Stimulated activated CD4-positive, alpha-beta T cell treated with anti-CD3 and anti-CD28 coated beads, Interleukin-2, amount 100 ng/mL, for 48 hours (primary cell): ENCODE measurements at places on chromosomes 2 and 18.

- DNase-seq = no peak
These were observed 8.5 kb downstream of the RTTN start for GRCh38 chr18:70197026-70197425.

- no peak for DNase-seq
These were observed 668.1 kb downstream of the EPHA4 start for GRCh38 chr2:220904015-220904414.

DNA sequence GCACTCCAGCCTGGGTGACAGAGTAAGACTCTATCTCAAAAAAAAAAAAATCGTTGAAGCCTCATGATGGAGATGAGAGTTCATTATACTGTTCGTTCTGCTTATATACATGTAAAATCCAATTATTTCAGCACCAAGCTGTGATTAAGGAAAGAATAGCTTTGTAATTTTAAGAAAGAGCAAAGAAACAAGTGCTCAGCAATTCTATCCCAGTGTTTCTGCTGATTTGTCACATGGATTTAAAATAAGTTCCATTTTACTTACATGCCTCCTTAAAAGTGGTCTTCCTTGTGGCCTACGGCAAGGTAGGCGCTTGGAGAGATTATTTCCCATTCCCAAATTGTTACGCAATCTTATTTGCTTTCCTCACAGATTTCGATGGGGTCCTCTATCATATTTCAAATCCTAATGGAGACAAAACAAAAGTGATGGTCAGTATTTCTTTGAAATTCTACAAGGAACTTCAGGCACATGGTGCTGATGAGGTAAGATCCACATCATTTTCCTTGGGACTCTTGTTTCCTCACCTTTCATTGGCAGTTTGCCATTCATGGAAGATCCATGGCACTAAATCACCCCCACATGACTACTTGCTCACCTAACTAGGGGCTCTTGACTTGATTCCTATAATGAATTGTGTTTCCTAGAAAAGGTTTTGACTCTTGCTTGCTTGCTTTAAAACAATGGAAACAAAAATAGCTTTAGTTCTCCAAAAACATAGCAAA lies 11.5 kb downstream of the ARPC2 start:
- no peak for DNase-seq

DNA sequence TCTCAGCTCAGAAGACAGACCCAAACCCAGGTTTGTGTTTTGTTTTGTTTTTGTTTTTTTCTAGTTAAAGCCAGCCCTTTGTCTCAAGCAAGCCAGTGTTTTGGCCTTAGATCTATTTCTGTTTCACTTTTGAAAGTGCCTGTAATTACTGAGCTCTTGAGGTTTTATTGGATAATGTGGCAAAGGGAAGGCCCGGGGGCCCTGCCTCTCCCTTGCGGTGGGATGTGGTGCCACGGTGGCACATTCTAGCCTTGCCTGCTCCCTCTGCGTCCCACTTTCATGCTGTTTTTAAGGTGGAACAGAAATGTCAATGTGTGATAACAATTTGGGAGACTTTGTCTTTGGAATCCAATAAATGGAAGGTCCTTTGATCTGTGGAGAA lies 2.5 kb downstream of the HPCAL1 start:
- no peak for DNase-seq

GRCh38 chr18:32362484-32362883 lies 108.2 kb downstream of the GAREM1 start:
- no peak for DNase-seq

GRCh38 chr2:150585221-150585971 lies 97.9 kb upstream of the RND3 start:
- DNase-seq = no peak

- DNase-seq = no peak
These were observed 38.9 kb downstream of the METAP1D start for GRCh38 chr2:172038604-172039003.

DNA sequence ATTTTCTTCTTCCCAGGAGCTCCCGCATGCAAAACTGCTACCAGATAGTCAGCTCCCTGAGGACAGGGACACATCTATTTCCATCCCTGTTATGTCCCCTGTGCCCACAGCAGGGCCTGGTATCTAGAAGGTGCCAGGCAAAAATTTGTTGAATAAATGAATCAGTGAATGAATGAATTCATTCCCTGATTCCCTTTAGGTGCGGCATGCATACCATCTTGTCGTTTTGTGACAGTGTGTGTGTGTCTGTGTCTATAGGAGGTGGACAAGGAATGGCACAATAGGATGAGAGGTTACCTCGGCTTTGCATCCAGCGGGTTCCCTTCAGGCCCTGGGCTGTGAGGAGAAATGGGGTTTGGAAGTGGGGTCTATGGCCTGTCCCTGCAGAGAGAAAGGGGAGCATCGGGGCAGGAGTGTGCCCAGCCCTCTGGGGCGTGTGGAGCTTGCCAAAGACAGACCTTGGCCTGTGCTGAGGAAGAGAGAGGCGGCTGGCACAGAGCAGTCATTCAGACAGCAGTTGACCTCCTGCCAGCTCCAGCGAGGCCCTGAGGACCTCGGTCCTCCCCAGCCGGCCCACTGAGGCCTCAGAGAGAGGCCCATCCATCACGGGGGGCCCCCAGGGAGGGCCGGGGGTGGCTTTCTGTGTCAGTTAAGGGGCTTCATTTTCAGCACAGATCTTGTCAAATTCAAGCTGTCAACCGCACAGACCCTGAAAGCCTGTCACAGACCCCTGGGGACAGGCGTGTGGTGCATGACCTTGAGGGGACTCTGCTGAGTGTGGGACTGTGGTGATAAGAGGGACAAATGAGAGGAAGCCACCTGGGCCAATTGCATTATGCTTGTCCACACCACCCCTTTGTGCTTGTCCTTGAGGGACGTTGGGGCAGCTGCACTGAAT lies 125.9 kb upstream of the CXCR4 start:
- DNase-seq = no peak

DNA sequence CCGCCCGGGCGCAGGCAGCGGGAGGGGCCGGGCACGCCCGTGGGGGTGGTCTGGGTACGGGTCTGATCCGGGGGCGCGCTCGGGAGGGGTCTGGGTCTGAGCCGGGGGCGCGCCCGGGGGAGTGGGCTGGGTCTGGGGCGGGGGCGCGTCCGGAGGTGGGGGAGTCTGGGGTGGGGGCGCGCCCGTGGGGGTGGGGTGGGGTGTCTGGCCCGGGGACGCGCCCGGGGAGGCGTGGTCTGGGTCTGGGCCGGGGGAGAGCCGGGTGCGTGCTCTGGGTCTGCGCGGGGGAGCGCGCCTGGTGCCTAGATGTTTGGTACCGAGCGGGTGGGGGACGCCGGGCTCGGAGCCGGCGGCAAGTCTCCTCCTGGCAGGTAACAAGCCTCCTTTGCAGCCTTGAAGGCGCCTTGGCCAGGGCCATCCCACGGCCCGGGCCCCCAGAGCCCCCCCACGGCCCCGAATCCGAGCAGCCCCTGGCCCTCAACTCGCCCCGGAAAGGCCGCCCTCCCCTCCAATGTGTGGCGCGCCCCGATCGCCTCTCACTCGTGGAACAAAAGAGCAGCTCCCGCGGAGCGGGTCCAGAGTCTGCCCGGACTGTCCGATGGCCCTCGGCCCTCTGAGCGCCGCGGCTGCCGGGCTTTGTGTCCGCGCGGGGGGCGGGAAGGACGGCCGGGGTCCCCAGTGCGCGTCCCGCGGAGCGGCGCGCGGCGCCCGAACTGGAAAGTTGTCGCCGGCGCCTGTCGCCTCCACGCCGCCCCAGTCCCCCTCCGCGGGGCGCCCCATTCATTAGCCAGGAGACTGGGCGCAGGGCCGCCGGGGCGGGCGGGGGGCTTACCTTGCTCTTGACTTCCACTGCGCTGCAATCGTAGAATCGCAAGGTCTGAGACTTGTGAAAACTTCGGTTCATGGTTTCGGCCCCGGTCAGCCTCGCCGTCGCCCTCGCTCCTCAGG lies 595 bp downstream of the PARD6G start:
- DNase-seq = no peak

GRCh38 chr2:86617153-86617552 lies 6.5 kb downstream of the RNF103 start:
- no peak for DNase-seq

GRCh38 chr2:41836948-41837347 lies 210.9 kb upstream of the PKDCC start:
- no peak for DNase-seq

- DNase-seq = no peak
These were observed 16.0 kb downstream of the LANCL1 start for GRCh38 chr2:210460322-210461227.

DNA sequence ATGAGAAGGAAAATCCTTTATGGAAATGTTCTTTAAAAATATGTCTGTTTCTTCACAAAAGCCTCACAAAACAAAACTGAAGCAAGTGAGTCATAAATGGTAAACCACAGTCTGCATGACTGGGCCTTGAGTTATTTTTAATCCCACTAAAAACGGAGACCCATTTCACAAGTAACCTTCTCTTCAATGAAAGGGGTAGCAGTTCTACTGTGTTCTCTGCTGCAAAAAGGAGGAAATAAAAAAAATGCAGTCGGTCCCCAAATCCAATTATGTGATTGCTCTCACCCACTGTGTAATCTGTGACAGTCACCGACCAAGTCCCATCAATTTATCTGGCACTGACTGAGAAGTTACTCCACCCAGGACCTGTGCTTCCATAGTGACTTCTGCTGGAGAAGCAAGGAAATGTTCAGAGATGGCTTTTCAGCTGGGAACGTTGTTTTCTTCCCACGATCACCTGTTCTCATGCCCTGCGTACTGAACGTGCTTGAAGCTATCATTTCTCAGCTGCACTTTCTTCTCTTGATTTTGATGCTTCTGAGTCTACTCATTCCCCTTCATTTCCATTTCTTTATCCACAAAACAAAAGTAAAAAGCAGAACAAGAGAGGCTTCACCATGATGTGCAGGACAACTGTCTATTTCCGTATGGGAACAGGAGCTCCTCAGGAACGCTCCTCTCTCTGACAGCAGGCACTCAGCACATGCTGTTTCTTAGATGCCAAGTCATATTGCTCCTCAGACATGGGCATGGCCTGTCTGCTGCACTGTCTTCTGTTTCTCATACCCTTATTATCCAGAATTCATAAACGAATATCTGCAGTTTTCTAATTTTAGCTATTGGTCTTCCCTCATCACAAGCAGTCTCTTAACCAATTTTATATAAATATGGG lies 80.0 kb upstream of the TMEM200C start:
- no peak for DNase-seq

DNA sequence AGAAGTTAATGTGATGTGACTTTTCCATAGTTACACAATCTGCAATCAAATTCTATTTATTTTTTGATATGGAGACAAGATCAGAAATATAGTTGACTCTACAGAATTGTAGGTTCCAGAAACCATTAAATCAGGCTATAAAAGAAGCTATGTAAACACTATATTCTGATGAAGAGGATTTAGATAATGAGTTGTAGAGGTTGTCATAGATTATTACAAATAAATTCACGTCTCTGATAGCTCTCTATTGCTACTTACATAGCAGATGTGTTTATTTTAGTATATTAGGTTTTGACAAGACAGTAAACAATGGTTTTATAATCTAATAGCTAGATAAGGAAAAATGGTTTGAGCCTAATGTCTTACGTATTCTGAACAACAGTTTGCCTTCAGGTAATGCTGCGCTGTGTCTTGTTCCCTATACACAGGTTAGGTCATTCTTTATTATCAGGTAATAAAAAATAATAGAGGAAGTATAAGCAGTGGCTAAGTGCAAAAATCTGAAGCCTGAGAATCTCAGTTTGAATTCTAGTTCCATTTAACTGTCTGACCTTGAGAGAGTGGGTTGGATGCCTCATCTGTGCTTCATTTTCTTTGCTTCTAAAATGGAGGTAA lies 93.4 kb downstream of the PPP1R1C start:
- DNase-seq = no peak

- DNase-seq = no peak
These were observed 107.5 kb downstream of the LIPG start for GRCh38 chr18:49669403-49669802.

- DNase-seq = no peak
These were observed 215.3 kb downstream of the RNF152 start for GRCh38 chr18:61677435-61677970.

- DNase-seq = no peak
These were observed 628.6 kb downstream of the CCDC85A start for GRCh38 chr2:56812432-56812831.

GRCh38 chr18:48590678-48591077 lies 51.8 kb downstream of the CTIF start:
- no peak for DNase-seq

- DNase-seq = no peak
These were observed 103.3 kb downstream of the ALK start for GRCh38 chr2:29817801-29818680.

DNA sequence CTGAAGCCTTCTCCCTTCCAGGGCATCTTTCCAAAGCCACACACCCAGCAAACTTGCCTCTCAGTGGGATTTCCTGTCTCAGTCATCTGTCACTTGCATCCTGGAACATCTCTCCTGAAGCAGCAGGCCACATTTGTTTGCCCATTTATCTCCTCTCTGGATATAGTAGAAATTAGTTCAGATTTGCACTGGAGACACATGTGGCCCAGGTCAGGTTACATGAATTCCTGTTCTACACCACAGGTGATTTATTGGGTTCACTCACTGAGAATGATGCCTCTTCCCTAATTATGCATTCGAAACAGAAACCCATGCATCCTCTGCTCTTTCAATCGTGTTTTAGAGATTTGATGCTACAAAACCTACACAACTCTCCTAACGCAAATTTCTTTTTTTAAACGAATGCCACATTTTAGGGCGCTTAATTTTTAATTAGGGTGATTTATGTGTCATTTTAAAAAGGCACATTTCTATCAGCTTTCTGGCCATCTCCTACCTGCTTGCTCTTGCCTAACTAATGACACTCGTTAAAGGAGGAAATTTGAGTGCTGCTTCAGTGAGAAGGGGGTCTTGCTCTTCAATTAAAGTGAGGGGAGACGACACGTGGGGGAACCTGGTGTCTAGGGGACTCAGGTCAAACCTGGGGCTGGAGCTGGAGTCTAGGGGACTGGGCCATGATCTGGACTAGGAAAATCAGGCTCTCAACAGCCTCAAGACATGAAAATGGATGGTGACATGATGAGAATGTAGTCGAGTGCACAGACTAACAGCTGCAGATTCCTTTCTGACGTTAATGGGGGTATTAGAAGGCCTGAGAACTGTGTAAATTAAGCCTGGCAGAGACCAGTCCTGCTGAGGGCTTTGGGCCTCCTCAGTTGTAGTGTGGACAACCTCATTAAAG lies 221.4 kb downstream of the CLIP4 start:
- DNase-seq = no peak

GRCh38 chr2:165240916-165241315 lies 1.7 kb downstream of the SCN2A start:
- DNase-seq = no peak

GRCh38 chr2:234060236-234060635 lies 9.7 kb downstream of the SPP2 start:
- DNase-seq = no peak
